ENCODE measurements at places on chromosomes 12 and 14.

DNA sequence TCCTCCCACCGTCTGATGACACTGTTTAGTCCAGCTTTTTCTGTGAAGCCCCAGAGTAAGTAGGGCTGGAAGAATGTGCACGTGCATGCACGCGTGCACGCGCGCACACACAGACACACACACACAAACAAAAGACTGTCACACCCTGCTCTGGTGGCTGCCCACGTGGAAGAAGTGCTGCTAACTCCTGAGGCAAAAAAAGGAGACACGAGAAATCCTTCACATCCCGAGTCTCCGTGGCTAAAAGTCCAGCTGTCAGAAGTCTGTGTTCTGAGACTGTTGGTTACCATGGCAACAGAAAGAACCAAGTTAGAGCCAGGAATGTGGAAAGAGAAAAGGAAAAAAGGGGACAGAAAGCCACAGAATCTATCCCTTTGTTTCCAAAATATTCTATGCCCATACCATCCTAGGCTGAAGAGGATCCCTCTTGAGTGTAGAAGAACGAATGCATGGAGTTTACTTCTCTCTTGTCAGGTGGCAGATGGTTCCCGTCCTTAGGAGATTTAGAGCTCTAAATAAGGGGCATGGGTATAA lies 1.6 kb upstream of the C12orf71 start:
- no peak for DNase-seq

GRCh38 chr14:59753512-59753911 lies 117.1 kb downstream of the RTN1 start:
- DNase-seq = no peak

GRCh38 chr12:76508128-76508980 lies 51.2 kb downstream of the OSBPL8 start:
- DNase-seq = no peak

- DNase-seq = no peak
Measured at GRCh38 chr12:44816446-44817017, 59.6 kb downstream of the NELL2 start.

GRCh38 chr12:118884226-118884625 lies 97.1 kb upstream of the SRRM4 start:
- DNase-seq = no peak

GRCh38 chr12:27672051-27672450 lies 24.2 kb upstream of the REP15 start:
- DNase-seq = no peak

DNA sequence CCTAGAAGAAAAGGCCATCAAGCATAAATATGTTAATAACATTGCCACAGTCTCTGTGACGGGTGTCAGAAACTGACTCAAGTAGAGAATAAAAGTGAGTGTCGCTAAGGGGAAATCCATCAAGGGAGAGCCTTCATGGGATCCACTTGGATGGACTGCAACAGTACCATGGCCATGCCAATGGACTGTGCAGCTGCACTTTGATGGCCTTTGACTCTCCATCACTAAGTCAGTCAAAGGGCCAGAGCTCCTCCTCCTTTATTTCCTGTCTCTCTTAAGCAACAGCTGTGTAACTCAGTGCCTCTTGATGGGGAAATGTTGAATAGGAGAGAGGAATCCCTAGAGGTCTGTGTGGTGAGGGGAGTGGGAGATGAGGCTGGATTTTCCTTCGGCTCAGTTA lies 335.2 kb downstream of the BMP4 start:
- DNase-seq = no peak

- DNase-seq = no peak
Measured at GRCh38 chr14:104933746-104934733, 9.4 kb downstream of the PLD4 start.

- DNase-seq = no peak
Measured at GRCh38 chr14:31207287-31207754, 272 bp downstream of the HECTD1 start.

- no peak for DNase-seq
Measured at GRCh38 chr14:94110552-94111181, at the start of gene IFI27. TSS of gene IFI27 (plus strand) at chr14:94110736.

- DNase-seq = no peak
Measured at GRCh38 chr14:69796797-69797500, at the start of gene SLC10A1. TSS of gene SLC10A1 (minus strand) at chr14:69797241. CDS start at chr14:69797155, 86 bp downstream.

GRCh38 chr12:100643246-100643645 lies 69.8 kb downstream of the GAS2L3 start:
- no peak for DNase-seq

DNA sequence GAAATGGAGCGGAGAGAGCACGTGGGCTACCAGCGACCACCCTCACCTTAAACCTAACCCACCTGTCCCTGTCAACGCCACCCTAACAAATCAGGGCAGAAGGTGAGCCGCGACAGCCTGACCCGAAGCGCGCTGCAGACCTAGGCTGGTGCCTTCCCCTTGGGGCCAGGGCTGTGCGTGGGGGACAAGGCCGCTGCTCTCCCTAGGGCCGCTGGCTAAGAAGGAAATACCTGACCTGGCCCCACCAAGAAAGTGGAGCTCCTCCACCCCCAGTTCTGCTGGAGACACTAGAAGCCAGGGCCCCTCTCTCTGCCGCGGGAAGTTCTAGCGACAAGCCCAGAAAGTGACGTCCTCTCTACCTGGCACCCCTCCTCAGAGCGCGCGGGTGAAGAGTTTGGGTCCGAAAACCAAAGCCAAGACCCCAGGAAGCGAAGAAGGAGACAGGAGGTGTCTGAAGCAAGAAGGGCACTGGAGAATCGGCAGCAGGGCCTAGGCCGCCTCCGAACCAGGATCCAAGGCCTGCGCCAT lies 7.5 kb downstream of the SIX1 start:
- no peak for DNase-seq

- DNase-seq = peak; percentile 13
Measured at GRCh38 chr12:27960821-27961220, 11.7 kb downstream of the PTHLH start.

DNA sequence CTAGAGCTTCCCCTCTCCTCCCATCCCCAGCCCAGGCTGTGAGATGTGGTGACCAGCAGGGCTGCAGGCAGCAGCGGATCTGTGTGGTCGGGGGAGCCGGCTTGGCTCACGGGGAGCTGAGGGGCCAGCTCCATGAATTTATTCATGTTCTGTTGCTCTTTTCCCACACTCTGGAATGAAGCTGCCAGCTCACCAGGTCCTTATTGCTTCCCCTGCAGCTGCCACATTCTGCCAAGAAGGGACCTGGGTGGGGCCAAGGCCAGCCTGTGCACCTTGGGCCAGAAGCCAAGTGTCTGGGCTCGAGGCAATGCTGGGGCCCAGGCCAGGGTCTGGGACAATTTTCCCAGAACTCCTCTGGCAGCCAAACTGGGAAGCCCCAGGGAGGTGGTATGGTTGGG lies 2.5 kb upstream of the C1QL4 start:
- DNase-seq = peak; percentile 39

- no peak for DNase-seq
Measured at GRCh38 chr14:92665661-92666110, 82.7 kb downstream of the LGMN start.

GRCh38 chr12:89529738-89530137 lies 3.9 kb upstream of the POC1B start:
- DNase-seq = peak; percentile 34

GRCh38 chr14:64081174-64081746 lies 212.9 kb downstream of the ESR2 start:
- DNase-seq = no peak

DNA sequence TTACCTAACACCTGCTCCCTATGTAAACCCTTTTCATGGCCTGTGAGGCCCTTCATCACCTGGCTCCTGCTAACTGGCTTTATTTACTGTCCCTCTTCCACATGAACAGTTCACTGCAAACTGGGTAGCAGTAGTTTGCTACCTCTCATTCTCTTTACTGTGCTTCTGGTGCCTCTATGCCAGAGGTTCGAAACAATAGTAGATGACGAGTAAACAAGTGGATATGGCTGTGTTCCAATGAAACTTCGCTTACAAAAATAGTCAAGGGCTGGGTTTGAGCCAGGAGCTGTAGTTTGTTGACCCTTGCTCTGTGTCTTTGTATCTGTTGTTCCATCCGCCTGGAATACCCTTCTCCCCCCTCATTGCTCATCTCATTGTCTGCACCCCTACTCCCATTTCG lies 233.6 kb upstream of the RMST start:
- no peak for DNase-seq

DNA sequence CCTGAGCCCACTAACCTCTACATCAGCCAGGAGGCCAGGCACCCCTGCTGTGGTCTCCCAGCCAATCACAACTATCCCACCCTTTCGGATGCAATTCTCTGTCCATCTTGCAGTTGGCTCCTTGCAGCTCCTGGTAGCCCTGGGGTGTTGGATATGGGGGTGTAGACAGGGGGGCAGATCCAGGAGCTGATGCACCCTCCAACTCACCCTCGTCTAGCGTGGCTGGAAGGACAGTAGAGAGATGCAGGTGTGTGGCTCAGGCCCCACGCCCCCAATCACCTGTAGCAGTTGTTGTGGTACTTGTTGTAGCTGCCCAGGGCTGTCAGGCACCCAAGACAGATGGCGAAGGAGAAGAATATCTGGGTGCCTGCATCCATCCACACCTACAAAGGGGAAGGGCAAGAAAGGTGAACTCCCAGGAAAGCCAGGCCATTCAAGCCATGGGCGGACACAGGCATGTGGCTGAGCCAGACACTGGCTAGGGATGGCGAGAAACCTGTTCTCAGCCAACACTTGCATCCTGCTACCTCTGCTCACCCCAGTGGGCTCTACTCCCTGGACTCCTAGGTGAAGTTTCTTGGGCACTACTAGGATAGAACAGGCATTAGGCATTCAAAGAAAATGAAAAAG lies 13.4 kb upstream of the SLC6A12 start:
- DNase-seq = no peak

DNA sequence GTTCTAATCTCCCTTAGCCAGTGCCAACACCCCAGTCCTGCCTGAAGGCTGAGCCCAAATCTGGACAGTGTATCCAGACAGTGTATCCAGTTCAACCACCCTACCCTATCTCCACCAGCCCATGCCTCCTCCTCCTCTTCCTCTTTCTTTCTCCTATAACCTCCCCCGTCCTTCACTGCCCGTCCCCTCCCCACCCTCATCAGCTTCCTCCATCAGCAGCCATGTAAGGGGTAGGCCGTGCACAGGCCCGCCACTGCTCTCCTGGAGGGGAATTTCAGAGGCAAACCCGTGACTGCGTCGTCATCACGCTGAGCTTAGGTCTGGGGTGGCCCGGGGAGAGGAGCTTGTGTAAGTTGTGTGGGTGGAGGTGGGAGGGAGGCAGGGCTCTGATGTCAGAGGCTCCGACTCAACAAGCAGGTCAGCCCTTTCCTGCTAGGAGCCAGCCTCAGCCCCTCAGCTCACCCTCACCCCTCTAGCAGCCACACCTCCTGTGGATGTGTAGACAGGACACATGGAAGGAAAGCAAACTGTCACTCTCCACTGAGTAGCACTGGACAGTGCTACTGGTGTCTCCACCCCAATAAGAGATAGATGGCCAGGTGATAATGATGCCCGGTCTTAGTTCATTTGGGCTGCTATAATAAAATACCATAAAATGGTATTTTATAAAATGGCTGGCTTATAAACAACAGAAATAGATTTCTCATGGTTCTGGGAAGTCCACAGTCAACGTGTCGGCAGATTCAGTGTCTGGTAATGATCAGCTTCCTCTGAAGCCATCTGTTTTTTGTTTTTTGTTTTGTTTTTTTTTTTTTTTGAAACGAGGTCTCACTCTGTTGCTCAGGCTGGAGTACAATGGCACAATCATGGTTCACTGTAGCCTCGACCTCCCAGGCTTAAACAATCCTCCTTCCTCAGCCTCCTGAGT lies 50.5 kb downstream of the IRF2BPL start:
- no peak for DNase-seq

DNA sequence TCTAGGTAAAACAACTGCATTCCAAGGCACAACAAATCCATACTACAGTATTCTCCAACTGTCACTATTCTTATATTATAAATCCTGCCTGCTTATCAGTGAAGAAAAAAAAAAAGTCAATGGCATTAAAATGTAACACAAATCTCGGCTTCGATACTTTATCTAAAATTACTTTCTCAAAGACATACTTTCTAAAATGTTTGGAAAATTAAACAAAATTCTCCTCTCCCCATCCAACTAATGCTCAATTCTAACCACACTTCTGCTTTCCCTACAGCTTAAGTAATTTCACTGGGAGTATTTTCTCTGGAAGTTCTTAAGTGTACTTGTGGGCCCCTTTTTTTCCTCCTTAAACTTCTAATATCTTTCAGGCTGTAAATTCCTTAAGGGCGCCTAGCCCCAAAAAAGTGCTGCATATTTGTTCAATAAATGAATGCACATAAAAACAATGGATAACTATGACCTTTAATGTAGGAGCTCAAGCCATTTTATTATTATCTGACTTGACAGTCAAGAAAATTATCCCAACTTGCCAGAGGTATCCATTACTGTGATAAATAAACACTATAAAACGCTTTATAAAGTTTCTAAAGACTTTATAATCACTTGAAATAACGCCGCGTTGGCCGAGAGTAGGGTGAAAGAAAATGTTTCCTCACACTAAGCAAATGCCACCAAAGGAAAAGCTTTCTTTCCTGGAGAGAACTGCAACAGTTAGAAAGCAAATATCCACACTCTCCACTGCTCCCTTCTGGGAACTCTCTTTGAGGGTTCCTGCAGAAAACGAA lies 977 bp downstream of the HEATR5A start:
- no peak for DNase-seq

- DNase-seq = peak; percentile 73
Measured at GRCh38 chr12:107983756-107984472, 145.2 kb upstream of the WSCD2 start.

GRCh38 chr12:25135531-25136154 lies 59.3 kb downstream of the DNAI7 start:
- DNase-seq = no peak

DNA sequence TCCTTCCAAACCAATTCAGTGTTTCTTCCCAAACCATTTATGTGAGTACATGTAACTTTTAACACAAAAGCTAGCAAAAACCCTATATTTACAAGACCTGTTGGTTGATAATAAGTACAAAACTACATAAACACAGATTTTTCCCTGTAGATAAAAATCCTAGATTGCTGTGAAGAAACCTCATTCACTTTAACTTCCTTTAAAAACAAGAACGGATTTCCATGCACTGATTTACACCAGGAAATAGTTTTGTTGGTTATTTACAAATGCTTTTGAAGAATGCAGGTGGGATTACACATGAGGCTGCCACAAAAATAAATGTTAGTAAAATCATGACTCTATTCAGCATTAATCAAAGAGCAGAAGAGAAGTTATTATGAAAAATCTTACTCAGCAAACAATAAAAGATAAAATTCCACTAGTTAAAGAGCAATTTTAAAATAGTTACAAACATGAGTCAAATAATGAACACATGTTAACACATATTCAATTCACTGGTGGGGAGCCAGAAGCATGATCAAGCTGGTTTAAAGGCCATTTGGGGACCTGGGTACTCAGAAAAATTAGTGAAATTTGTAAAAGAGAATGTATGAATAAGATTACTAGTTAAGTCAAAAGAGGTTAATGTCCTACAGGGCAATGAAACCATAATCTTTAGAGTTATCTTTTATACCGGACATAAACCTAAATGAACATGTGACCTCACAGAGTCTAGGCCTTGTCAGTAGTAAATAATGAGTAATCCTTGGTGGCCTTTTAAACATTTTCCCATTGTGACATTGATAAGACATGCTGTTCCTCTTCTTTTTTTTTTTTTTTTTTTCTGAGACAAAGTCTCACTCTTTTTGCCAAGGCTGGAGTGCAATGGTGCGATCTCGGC lies 79.9 kb downstream of the PHLDA1 start:
- no peak for DNase-seq

- no peak for DNase-seq
Measured at GRCh38 chr12:15562263-15562662, 226.9 kb downstream of the EPS8 start.
